ENCODE measurements at places on chromosomes 1 and 21.

DNA sequence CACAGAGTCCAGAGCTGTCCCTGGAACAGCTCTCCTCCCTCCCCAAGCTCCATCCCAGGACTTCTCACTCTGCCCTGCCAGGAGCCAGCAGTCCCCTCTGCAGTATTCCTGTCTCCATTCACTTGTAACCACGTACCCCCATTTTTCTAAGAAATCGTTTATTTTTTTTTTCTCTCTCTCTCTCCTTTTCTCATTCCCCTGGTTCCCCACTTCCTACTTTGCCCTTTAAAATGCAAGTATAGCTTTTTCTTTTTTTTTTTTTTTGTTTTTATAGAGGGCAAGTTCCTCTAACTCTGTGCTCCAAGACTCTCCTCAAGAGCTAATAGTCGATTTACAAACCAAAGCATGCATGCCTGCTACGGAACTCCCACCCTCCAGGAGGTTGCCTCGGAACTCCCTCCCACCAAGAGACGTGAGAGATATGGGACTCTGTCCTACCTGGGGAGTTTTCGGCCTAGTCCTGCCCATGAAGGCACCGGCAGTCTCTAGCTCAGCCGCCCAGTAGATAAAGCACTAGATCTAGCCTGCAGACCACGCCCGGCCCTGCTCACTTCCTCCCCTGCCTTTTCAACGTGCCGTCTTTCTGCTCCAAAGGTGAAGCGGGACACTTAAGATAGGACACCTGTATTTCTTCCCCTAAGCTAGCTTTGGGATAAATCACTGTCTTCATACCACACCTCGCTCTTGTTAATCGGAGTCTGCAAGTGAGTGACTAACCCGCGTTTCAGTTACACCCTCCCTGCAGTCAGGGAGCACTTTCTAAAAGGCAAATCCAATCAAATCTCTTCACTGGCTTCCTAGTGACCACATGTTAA is 27.7 kb downstream of the TNFRSF9 start:
- no peak for DNase-seq

GRCh38 chr1:16464917-16465625 is 24.5 kb downstream of the NECAP2 start:
- no peak for DNase-seq

DNA sequence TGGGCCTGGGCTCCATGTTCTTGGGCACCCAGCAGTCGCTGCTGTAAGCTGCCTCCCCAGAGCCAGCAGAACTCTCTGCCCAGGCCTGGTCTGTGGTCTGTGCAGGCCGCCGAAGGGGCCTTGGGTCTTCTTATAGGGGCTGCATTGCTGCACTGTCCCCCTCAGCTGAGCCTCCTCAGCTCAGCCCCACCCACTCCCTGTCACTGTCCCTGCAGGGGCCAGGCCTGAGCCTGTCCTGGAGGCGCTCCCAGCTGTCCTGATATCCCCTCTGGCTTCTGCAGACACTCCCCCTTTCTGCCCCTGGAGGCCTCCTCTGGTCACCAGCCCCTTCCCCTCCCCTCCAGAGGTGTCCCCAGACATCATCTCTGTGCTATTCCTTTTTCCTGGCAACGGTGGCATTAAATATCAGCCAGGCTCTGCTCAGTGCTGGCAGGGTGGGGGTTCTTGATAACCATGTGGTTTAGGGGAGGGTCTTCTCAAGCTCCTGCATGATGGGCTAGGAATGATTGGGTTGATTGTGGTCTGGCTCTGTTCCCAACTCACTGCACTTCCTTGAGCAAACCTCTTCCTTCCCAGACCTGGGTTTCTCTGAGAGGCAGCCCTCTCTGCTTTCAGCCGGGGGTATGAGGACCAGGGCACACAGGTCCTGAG is 3.7 kb upstream of the FOXO6 start:
- DNase-seq = no peak

DNA sequence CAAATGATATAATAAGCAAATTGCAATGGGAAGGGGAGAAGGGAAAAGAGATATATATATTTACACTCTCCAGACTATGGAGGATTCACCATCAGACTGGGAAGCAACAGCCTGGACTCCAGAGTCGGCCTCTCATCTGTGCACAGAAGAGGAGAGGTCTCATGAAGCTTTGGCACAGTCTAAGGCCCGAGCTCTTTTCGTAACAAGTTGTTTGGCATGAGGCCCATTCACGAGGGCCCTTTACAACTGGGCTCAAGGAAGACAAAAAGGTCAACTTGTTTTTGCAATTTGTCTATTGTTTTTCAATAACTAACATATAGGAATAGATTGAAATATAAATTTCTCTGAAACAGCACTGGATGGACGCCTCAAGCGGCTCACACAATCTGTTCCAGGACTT is 66.7 kb upstream of the AJAP1 start:
- no peak for DNase-seq

DNA sequence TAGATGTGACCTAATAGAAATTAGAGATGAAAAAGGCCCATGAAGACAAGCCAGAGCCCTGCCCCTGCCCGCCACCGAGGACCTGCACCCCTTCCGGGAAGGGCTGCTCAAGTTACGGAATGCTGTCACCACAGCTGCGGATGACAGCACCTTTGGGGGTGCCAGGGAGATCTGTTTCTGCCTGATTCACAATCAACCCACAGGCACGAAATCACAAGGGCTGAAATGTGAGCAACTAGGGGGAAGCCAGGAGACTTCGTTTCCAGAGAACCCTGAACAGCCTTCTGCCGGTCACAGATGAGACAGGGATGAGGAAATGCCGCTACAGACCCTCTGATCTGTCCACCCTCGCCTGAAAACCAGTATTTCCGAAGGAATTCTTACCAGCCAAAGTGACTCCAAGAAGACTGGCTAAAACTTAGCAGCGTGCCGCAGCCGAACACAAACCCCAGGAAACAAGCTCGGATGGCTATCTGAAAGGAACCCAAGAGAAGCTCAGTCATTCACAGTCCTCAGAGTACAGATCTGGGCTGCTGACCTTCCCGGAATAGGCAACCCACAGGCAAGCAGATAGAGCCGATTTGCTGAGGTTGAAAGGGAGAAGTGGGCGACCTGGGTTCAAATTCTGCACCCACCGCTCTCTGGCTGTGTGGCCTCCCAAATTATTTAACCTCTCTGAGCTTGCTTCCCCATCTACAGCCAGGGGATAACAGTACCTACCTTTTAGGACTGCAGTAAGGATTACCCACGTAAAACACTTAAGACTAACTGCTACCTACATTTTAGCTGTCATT is 1.1 kb downstream of the ICMT start:
- no peak for DNase-seq

- DNase-seq = no peak
These were observed 6.8 kb downstream of the ATP1A1 start for GRCh38 chr1:116379674-116380498.

DNA sequence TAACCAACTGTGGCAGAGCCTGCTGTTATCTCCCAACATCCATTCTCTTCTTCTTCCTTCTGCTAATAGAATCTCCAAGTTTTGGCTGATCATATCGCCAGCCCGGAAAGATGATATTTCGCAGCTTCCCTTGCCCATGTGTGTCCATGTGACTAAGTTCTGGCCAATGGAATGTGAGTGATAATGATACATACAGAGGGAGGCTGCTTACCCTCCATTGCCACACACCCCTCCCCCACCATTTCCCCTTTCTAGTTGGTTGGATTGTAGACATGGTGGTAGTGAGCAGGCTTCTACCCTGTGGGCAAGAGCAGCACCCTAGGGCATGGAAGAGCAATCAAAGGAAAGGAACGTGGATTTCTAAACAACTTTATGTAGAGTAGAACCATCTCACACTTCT is 48.8 kb downstream of the SLC9C2 start:
- DNase-seq = no peak

DNA sequence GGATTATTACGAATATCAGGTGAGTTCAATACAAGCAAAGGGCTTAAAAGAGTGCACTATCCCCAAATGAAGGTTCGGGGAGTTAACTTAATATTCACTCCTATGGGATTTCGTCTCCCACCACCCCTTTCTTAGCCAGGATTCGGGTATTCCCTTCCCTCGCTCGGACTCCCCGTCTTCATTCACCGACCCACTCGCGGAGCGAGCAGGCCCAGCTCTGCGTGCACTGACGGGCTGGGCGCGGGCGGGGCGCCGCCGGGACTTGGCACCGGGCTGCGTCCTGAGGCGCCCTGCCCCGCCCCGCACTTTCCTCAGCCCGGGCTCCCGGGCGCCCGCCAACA is 7.7 kb upstream of the MPZL1 start:
- DNase-seq = peak; percentile 81

GRCh38 chr21:37615962-37616361 is 249.4 kb downstream of the DYRK1A start:
- no peak for DNase-seq

- DNase-seq = no peak
These were observed 67.4 kb upstream of the PLA2G4A start for GRCh38 chr1:186761358-186761757.

GRCh38 chr1:62897788-62898187 is 113.9 kb downstream of the ATG4C start:
- DNase-seq = no peak

GRCh38 chr1:62800825-62801306 is 16.9 kb downstream of the ATG4C start:
- no peak for DNase-seq

DNA sequence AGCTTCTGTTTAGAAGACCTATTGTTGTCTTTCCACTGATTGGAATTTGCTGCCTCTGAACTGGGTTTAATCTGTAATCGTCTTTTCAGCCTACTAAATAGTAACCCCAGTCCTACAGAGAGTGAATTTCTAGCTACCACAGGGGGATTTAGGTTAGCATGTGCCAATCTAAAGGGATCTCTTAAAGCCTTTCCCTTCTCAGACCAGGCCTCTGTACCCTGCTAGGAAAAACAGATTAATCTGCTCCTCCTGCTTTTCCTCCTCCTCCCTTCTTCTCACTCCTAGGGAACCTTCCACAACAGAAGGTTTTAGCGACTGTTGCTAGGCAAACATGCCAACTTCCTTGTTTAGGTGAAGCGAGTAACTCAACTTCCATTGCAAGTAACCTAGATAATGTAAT is 1.3 kb upstream of the RC3H1 start:
- no peak for DNase-seq

- DNase-seq = no peak
These were observed 21.3 kb upstream of the FCRL2 start for GRCh38 chr1:157798211-157798610.

DNA sequence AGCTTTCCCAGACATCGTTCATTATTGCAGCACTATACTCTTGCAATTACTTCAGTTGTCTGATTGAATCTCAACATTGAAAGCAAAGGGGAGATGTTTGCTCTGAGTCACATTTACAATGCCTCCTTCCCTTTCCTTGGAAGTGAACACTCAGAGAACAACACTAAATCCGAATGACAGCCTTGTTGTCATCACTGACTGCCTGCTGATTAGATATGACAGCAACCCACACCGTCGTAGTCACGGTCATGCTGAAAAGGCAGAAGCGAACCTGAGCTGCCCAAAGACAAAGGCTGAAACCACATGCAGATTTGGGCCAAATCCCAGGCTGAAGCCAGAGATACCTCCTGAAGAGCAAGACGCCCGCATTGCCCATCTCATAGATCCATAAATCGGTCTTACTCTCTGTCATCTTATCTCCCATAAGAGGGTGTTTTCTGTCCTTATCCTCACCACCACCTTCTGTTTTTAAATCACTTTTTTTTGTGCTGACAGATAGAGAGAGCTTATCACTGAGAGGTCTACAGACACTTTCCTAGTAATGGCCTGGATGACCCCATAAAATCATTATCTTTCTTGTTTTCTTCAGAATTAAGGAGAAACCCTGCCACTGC is 47.5 kb downstream of the TMCO4 start:
- no peak for DNase-seq

DNA sequence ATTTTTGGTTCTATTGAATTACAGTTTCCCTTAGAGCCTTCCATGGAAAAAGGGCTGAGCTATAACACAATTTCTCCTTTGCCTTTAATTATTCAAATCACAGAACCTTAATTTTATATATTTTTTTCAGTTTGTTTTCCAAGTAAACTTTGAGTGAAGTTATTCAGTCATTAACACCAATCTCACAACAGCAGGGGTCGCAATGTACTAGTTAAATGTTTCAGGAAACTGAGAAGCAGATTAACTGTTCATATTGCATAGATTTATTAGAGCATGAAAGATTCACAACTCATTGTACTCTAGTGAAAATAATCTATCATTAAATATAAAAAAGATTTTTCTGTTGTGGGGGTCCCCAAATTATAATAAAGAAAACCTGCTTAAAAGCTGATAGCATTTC is 64.1 kb downstream of the KIFAP3 start:
- no peak for DNase-seq

- no peak for DNase-seq
These were observed 14.3 kb downstream of the BTG3 start for GRCh38 chr21:17598437-17598836.

- peak; percentile 55 for DNase-seq
These were observed 2.9 kb downstream of the CD84 start for GRCh38 chr1:160576390-160576789.

GRCh38 chr21:29429218-29429617 is 130.5 kb downstream of the BACH1 start:
- DNase-seq = no peak

DNA sequence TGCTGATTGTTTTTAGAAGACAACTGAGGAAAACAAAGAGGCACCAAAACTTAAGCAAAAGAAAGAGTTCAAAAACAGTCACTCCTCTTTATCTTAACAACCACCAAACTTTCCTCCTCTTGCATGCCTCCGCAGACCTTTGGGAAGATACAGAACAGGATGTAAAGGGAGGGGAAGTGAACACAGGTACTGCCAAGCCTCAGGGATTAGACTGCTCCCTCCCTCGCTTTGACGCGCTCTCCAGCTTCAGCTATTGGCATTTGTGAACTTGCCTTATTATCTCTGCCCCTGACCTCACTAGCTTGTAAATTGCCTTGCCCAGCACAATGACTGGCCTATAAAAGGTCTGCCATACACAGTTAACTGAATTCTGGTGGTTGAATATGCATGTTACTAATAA is 4.8 kb upstream of the SRP9 start:
- no peak for DNase-seq

- DNase-seq = no peak
These were observed 67.4 kb downstream of the DMRTB1 start for GRCh38 chr1:53526451-53527101.

DNA sequence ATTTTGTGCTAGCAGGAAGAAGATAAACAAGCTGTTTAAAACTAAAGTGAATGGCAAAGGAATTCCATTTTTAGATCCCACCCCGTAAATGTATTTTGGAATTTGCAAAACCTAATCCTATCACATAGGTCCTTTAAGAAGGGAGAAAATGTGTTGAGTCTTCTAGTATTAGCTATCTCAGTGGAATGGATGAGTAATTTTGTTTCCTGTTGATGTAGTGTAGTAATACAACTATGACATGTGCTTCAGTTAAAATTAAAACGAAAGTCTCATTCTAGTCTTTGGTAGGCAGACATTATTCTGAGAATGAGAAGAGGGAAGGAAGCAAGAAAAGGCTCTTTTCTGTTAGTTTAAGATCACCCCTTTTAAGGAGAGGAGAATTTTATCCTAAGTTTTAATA is 265.9 kb upstream of the C1orf105 start:
- DNase-seq = no peak
